ENCODE measurements at places on chromosomes 12 and 14.

DNA sequence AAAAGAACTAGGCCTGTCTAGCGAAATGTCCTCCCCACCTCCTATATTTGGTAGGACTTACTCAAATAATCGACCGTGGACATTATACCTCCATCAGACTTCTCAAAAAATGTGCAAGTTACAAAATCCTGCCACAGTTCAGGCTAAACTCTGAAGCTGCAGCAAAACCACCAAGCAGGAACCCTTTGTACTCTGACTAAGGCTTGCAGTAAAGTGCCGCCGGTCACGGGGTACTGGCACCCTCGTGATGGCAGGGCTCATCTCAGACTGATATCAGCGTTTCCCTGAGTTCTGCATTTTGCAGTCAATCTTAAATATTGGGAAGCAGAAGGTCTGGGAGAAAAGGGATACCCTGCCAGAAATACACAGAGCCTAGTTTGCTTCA, 17.1 kb downstream of the SLC11A2 start:
- no peak for DNase-seq

DNA sequence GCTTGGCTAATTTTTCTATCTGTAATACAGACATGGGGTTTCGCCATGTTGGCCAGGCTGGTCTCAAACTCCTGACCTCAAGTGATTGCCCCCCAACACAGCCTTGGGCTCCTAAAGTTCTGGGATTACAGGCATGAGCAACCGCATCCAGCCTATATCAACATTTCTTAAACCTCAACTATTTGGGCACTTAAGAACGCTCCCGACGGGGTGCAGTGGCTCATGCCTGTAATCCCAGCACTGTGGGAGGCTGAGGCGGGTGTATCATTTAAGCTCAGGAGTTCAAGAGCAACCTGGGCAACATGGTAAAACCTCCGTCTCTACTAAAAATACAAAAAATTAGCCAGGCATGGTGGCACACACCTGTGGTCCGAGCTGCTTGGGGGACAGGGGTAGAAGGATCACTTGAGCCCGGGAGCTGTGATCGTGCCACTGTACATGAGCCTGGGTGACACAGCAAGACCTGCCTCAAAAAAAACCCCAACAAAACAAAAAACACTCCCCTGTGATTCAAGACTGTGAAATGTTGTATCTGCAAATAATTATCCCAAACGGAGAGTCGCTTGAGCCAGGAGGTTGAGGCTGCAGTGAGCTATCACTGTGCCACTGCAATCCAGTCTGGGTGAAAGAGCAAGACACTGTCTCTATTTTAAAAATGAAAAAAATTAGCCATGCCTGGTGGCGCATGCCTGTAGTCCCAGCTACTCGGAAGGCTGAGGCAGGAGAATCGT, 21.5 kb downstream of the PPTC7 start:
- DNase-seq, result no peak

DNA sequence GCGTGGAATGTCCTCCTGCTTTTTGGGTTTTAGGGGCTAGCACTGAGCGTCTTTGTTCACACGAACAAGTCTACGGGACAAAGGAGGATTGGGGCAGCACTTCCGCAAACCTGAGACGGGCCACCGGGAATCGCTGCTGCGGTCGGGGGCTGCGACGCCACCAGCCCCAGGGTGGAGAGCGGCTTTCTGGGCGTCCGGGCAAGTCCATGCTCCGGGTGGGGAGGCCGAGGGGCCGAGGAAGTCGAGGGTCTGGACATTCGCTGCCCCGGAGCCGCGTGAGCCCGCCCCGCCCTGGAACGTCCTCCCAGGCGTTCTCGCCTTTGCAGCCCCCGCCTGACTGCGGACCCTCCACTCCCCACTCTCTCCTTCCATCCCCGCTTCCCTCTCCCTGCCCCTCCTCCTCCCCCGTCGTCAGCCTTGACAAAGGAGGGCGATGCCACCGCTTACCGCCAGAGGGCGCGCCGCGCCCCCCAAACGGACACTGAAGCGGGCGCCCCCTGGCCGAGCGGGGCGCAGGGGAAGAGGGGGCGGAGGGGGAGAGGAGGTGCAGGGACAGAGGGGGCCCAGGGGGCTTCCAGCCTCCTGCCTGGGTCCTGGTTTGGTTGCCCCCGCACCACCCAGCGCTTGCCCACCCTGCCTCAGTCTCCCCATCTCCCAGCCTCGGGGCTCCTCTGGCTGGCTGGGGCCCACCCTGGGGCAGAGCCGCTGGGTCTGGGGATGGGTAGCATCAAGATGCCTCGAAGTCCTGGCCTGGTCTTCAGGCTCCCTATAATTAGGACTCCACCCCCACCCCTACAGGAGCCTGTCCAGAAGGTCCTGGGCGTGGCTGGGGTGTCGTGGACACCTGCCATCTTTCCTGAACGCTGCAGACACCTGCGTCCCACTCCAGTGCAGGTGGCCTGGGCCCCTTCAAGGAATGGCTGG, 39.1 kb upstream of the INF2 start:
- peak; percentile 36 for DNase-seq

DNA sequence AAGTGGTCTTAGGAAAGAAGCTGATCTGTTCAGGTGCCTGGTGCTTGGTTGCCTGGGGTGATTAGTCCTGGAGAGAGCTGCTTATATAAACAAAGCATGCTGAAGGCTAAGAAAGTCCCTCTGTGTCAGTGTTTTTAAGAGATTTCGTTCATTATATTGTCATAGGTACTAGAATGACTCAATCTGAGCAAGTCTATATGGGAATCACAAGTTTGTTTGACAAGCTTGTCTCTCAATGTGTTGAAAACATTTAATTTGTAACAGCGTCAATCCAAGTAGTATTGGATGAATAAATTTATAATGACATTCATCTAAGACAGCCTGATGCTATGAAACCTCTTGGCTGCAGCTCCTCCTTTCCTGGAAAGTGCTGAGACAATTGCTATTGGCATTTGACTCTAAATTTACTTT, 256.3 kb downstream of the TMTC2 start:
- DNase-seq, result no peak

DNA sequence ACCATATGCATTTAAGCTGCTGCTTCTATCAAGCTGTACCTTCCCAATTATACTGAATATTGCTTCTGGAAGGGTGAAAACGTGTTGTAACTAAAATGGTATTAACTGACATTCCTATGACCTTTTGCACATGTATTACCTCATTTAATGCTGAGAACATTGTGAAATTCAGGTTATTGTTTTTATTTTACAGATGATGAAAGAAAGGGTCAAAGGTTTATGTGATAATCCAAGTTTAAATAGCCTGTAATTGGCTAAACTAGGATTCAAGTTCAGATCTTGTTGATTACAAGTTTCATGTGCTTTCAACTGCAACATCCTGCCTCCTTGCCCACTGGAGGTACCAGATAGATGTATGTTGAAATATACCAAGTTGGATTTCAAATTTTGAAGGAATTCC, 433.3 kb upstream of the PRICKLE1 start:
- DNase-seq, result no peak

GRCh38 chr14:91246051-91246852, 1.7 kb upstream of the GPR68 start:
- peak; percentile 67 for DNase-seq

- no peak for DNase-seq
Measured at GRCh38 chr12:128361400-128361995, 94.5 kb downstream of the TMEM132C start.

DNA sequence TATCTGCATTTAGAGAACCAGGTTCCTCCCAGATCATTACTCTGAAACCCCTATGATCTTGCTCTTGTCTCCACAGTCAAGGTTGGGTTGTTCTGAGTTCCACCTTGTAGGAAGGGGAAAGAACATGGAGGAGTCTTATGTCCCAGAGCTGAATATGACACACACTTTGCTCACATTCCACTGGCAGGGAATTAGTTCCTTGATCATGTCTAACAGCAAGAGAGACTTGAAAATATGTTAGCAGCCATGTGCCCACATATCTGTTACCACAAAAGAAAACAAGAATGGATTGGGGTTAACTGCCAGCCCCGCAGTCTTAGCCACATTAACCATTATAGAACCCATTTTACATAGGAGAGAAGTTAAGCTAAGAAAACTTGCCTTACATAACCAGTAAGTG, 71.1 kb upstream of the MDM1 start:
- no peak for DNase-seq

DNA sequence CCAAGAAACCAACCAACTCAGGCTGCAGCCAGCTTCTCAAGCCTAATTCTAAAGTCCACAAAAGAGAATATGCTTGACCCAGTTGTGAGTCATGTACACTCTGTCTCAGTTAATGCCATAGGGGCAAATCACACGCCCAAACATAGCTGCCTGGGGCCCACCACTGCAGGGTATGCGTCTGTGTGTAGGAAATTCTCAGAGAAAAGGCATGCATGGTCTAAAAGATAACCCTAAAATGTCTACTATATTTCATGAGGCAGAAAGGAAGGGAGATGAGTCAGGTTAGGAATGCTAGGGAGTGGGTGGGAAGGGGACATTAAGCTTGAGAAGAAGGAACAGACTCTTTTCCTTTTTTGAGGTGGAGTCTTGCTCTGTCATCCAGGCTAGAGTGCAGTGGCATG, 22.3 kb upstream of the SPTLC2 start:
- no peak for DNase-seq

GRCh38 chr14:103156651-103157378, 33.6 kb downstream of the TNFAIP2 start:
- no peak for DNase-seq

DNA sequence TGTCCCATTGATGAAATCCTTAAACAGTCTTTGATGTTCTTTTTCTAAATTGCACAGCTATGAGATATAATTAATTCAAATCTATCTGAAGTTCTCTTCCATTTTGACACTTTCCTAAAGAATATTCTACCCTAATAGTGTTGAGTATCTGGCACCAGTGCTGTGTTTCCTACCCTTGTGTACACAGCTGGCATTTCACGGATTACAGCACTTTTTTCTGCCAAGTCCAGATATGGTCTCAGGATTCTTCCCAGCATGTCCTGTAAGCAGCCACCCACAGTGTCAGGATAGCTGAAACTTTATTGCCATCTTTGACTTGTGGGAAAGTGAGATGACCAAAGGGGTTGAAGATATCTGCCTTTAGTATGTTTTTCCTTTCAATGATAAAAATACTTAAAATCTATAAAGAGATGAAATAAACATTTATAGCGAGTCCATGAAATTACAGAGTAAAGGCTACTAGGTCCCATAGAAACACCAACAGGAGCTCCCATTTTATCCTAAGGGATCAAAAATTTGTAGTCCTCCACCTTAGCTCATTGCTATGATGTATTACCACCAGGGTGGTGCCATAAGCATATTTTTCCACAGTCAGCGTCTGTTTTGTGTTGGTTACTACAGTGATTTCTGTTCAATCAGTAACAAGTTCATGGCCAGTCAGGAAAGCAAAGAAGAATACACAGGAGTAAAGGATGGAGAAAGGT, 96.7 kb downstream of the TRHDE start:
- DNase-seq, result no peak

DNA sequence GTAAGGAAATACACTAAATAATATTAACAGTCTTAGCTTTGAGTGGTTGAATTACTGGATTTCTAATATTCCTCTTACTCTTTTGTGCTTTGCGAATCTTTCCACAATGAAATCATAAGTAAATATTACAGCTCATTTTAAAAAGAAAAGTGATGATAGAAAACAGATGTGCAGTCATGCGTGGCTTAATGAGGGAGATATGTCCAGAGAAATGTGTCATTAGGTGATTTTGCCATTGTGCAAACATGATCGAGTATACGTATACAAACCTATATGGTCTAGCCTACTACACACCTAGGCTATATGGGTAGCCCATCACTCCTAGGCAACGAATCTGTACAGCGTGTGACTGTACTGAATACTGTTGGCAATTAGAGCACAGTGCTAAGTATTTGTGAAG, 59.3 kb downstream of the SLC15A5 start:
- no peak for DNase-seq

Data from NCI-H510A treated with DMSO at 0.1 percent for 48 hours (cell line).